Posterior vena cava (tissue), 2 donors: ENCODE measurements at places on chromosomes 7 and 10. TPM values are rescaled to one million over a fixed set of nuclear protein-coding genes. Genes with fewer than 3 reads are reported as not detected.

The PAX4 gene
- total RNA-seq: not detected

The GOLGA7B gene
- 0.19 TPM for total RNA-seq

The SP4 gene
- 6.5 TPM for total RNA-seq

The EBF3 gene
- 9.1 TPM for total RNA-seq

The KCNIP2 gene
- 2.7 TPM for total RNA-seq

The ATP6V1F gene
- 106 TPM for total RNA-seq

The UCN3 gene
- total RNA-seq: not detected

DNA sequence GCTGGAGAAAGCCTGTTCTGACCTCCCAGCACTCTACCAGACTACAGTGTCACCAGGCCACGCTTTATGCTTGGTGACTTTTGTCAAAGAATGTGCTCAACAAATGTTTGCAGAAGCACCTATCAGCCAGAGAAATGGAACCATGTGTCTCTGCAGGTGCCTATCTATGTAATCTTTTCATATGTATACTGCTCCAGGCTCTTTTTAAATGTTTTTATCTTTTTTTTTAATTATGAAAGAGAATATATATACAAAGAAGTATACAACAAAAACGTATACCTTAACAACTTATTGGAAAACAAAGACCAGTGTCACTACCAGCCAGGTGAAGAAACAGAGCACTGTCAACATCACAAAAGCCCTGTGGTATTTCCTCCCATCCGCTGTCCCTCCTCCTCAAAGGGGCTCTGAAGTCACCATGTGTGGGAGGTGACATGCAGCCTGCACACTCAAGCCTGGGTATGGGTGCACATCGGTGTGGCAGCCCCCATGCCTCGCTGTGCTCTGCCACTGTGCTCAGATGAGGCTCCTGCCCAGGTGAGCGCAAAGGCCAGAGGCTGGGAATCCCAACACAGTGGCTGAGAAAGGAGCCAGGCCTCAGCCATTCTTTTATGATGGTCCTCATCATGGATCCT, 120.6 kb downstream of the CLEC2L start:
- no peak for DNase-seq

DNA sequence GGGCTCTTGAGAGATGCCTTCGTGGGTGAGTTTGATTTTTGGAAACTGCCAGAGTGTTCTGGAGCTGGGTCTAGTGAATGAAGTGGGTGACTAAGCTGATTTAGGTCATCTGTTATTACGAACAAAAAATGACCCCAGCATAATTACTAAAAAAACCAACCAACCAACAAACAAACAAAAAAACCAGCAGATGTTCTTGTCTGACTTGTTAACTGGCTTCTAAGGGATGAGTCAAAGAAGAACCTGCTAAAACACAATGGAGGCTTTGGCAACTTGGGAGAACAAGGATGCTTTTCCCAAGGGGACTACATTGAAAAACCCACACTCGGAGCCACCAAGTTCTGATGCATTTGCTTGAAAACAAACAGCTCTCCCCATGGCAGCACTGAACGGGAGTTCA, 11.5 kb downstream of the TACR2 start:
- no peak for DNase-seq

DNA sequence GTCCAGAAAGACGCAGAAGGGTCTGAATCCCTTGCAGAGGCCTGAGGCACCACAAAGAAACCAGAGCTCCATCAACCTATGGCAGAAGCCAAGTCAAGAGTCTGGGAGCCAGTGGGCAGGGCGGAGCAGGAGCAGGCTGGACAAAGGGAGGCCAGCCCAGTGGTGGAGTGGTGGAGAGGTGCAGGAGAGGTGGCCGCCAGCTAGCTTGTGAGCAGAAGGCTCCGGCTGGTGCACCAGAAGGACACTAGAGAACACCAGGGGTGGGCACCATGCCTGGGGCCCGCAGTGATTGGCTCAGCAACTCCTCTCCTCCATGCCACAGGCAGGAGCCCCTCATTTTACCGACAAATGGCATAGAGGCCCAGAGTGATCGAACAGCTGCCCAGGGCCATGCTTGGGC, 186.6 kb downstream of the GRID1 start:
- peak; percentile 55 for DNase-seq

- no peak for DNase-seq
These were observed 4.5 kb downstream of the SFRP5 start for GRCh38 chr10:97766996-97767924.

GRCh38 chr7:90569368-90569767, 26.8 kb upstream of the CDK14 start:
- DNase-seq: no peak

DNA sequence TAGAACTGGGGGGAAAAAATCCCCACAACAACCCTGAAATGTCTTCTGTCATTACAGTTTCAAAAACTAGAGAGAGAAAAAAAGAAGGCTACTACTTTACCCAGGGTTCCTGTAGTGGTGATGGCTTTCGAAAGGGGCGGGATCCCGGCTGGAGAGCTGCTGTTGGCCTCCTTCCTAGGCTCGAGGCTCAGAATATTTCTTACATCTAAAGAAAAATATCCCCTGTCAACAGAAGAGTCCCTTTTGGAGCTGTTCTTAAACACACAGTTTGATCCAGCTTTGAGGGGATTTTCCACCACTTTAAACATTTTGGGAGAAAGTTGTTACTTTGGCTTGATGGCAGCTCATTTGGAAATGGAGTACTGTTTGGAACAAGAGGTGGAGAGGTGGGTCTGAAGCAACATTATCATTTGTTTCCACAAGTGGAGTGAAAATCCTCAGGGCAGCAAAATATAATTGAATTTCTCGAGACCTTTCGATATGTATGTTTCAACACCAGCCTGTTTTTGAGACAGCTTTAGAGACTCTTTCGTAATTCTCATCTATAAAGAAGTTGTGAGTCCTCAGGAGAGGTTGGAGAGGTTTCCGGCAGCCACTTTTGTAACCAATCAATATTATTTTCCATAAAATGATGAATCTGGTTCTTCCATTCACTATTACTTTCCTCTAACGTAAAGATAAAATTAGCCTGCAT, 5.1 kb downstream of the HOXA13 start:
- DNase-seq: no peak

- DNase-seq: no peak
These were observed 1098.0 kb upstream of the C7orf33 start for GRCh38 chr7:147492606-147493005.

DNA sequence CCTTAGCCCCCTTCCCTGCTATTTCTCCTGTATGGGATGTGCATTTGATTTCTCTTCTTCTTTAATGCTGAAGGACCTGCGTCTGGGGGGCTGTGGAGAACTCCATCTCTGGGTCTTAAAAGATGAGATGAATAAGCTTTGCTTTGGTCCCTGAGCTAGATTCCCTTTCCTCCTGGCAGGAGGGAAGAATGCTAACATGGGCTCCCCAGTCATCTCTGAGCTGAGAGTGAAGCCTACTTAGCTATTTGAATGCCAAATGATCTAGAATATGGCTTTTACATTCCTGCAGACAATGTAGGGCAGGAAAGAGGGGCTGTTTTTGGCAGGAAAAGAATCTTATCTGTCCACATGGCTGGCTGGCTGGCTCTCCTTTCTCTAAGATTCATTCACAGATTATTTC, 62.6 kb upstream of the EFCAB10 start:
- peak; percentile 22 for DNase-seq

GRCh38 chr10:73625884-73626752, 15.2 kb downstream of the MYOZ1 start:
- DNase-seq: peak; percentile 97

DNA sequence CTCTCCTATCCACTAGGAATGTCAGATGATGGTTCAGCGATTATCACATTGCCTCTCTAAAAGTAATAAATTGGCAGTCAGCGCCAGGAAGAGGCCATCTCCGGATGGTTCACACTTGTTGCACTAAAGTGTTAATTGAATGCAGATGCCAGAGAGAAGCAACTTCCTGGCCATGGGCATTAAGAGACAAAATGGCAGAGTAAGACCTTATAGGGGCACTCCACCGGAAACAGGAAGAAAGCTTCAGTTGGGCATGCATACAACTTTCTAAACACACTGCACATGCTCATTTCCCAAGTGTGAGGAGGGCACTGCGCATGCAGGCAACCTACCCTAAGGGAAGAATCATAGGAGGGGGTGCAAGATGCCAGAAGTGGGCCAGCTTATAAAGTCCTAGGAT, 71.7 kb upstream of the AUTS2 start:
- DNase-seq: no peak

- DNase-seq: peak; percentile 71
These were observed 18.8 kb upstream of the ZNF862 start for GRCh38 chr7:149819141-149819960.

DNA sequence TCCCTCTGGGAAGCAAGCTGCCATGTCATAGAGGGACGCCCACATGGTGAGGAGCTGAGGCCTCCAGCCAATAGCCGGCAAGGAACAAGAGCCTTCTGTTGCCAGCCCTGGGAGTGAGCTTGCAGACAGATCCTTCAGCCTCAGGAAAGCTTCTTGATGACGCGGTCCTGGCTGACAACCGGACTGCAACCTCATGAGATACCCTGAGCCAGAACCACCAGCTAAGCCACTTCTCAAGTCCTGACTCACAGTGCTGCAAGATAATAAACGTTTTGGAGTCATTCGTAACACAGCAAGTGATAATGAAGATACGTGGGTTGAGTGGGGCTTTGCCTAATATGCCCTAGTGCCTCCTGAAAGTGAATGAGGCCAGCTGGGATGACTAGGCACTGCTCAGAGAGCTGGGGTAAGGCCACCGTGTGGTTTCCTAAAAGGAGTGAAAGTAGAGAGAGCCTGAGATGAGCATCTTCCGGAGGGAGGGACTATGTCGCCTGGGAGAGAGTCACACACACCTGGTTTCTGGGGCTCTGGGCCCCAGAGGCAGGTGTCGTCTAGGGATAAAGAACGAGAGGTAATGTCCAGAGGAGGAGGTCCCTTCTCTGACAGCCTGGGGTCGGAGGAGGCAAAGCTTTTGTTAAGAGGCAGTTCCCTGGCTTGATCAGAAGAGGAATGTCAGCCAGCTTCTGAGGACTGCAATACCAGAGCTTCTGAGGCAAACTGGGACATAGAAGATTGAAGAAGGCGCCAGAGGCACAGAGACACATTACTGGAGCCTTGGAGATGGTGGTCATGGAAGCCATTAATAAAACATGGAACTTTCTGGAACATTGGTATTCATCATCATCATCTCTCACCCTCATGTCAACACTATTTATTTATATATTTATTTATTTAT, 53.6 kb downstream of the PYROXD2 start:
- DNase-seq: peak; percentile 97

- peak; percentile 95 for DNase-seq
These were observed 4.9 kb upstream of the ELN start for GRCh38 chr7:74023092-74023536.

DNA sequence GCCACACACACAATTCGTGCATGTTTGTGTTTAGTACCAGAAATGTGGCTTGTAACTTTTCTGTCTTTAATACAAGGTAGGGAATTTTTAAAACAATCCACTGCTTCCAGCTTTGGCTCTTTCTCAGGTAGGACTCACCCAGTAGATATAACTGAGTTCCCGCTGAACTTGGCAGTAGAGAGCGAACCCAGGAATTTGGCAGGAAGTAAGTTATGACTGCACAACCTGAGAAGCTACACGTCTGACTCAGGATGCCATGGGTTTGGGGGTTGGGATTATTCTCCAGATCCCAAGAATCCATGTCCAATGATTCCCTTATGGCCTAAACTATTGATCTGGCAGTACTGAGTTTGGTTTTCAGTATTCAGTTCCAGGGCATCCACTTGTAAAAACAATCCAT, 499.7 kb downstream of the CALN1 start:
- no peak for DNase-seq

DNA sequence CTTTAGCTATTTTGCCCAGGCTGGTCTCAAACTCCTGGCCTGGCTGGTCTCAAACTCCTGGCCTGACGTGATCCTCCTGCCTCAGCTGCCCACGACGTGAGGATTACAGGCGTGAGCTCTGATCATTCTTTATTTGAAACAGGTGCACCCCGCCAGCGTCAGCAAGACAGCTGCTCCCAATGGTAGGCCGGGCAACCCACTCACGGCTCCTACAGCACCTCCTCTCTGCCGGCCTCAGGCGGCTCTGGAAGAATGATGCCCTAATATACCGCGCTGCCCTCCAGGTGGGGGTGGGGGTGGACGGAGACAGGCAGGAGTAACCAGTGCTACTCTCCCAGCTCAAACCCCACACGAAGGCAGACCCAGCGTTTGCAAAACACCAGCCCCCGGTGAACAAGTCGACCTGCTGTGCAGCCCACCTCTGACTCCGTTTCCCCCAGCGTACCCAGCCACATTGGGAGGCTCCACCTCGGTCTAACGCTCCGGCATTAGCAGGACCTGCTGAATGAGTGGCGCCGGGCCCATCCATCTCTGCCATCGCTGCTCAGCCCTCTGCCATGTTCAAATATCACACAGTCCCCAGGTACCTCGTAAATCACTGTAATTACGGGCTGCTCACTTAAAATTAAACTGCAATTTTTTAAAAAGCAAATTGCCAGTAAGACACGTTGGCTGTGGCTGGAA, 148.6 kb downstream of the ELFN1 start:
- DNase-seq: no peak
